ENCODE measurements at places on chromosomes 7 and 10. TPM values are rescaled to one million over a fixed set of nuclear protein-coding genes. Genes with fewer than 3 reads are reported as not detected.

The SLC26A5 gene
- not detected for total RNA-seq

The SFMBT2 gene
- total RNA-seq, result 1.2 TPM

The GIMAP5 gene
- total RNA-seq, result 0.12 TPM

The RSPH10B gene
- not detected for total RNA-seq

The LARP4B gene
- 26.4 TPM for total RNA-seq

The SFTPA1 gene
- not detected for total RNA-seq
